Breast epithelium (tissue), 4 donors: ENCODE measurements at places on chromosomes 3 and 15.
A peak's percentile ranks its signal among the peaks of the same experiment; 100 is the strongest.

DNA sequence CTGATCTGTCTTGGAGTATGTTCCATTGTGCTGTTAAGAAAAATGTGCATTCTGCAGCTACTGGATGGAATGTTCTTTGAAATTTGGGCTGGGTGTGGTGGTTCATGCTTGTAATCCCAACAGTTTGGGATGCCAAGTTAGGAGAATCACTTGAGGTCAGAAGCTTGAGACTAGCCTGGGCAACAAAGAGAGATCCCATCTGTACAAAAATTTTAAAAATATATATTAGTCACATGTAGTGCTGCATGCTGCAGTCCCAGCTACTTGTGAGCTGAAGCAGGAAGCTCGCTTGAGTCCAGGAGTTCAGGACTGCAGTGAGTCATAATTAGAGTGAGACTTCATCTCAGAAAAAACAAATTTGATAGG lies 62.8 kb upstream of the PLSCR4 start:
- H3K27me3 ChIP-seq, result no peaks in the 10 kb centered on the region
- no peaks in the 10 kb centered on the region for H3K4me1 ChIP-seq
- H3K4me3 ChIP-seq, result no peak overlapping the region
- H3K36me3 ChIP-seq, result no peaks in the 10 kb centered on the region
- DNase-seq, result no peak
- no peak overlapping the region for H3K27ac ChIP-seq

DNA sequence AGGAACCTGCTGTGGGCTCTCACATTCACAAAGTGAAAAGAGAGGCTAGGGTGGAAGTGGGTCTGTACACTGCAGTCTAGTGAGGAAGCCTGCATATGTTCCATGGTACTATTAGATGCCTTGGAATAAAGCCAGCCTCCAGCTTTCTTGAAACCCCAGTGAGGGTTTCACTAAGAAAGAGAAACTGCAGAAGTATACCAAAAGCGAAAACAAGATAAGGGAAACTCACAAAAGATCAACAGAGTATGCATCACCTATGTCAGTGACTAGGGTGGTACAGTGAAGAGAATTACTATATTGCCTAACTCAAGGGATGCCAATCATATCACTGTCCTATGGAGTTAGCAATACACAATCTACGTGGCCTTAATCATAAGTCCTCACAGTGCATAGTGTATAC lies 212.5 kb upstream of the GADL1 start:
- H3K36me3 ChIP-seq, result no peaks in the 10 kb centered on the region
- H3K27ac ChIP-seq, result no peak overlapping the region
- H3K4me3 ChIP-seq, result no peak overlapping the region
- H3K4me1 ChIP-seq, result no peaks in the 10 kb centered on the region
- H3K27me3 ChIP-seq, result no peaks in the 10 kb centered on the region

DNA sequence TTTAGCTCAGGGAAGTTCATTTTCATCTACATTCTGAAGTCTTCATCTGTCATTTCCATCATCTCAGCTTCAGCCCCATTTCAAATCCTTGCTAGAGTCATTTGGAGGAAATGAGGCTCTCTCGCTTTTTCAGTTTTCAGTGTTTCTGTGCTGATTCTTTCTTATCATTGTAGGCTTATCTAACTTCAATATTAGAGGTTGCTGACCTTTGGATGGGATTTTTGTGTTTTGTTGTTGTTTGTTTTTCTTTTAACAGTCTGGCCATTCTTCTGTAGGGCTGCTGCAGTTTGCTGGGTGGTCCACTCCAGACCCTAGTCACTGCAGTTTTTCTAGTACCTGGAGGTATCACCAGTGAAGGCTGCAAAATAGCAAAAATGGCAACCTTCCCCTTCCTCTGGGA lies 8.6 kb downstream of the OR5H2 start:
- no peak for DNase-seq
- H3K27ac ChIP-seq, result no peak overlapping the region
- no peaks in the 10 kb centered on the region for H3K27me3 ChIP-seq
- no peaks in the 10 kb centered on the region for H3K36me3 ChIP-seq
- H3K4me1 ChIP-seq, result no peaks in the 10 kb centered on the region

GRCh38 chr3:48344867-48345507 lies 11.5 kb upstream of the SPINK8 start:
- H3K27me3 ChIP-seq, result no peaks in the 10 kb centered on the region
- no peaks in the 10 kb centered on the region for H3K36me3 ChIP-seq
- no peak for DNase-seq
- no peak overlapping the region for H3K27ac ChIP-seq
- H3K4me1 ChIP-seq, result no peaks in the 10 kb centered on the region
- no peak overlapping the region for H3K4me3 ChIP-seq

GRCh38 chr3:51937014-51937413 lies 4.7 kb downstream of the RRP9 start:
- H3K4me3 ChIP-seq, result no peak overlapping the region
- no peaks in the 10 kb centered on the region for H3K36me3 ChIP-seq
- no peaks in the 10 kb centered on the region for H3K4me1 ChIP-seq

GRCh38 chr3:124059580-124059979 lies 67.7 kb upstream of the ROPN1 start:
- no peak overlapping the region for H3K4me3 ChIP-seq
- no peak overlapping the region for H3K27ac ChIP-seq
- no peak for DNase-seq
- no peaks in the 10 kb centered on the region for H3K27me3 ChIP-seq
- no peaks in the 10 kb centered on the region for H3K36me3 ChIP-seq

GRCh38 chr3:170910542-170910941 lies 2.1 kb upstream of the EIF5A2 start:
- no peaks in the 10 kb centered on the region for H3K4me1 ChIP-seq
- H3K27me3 ChIP-seq, result no peaks in the 10 kb centered on the region
- no peak overlapping the region for H3K27ac ChIP-seq
- no peak overlapping the region for H3K4me3 ChIP-seq

- H3K27me3 ChIP-seq, result no peaks in the 10 kb centered on the region
- no peak overlapping the region for H3K27ac ChIP-seq
- H3K4me1 ChIP-seq, result no peaks in the 10 kb centered on the region
- DNase-seq, result no peak
Measured at GRCh38 chr3:139106013-139106932, 61.6 kb upstream of the PRR23C start.

DNA sequence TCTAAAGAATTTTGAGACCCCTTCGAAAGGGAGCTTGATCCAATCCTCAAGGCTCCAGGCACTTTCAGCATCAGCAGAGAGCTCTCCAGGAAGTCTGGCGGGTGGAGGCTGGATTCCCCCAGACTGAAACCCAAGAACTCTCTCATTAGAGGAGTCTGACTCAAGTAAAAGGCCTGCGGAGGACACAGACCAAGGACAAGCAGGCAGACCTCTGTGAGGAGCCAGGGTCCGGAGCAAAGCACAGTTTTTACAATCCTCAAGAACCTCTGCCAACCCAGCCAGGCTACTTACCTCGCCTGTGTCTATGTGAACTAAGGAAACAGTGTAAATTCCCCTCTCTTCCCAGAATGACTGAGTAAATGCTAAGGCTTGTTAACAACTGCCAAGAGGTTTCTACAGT lies 86.2 kb downstream of the FBN1 start:
- no peak overlapping the region for H3K4me3 ChIP-seq
- no peaks in the 10 kb centered on the region for H3K27me3 ChIP-seq
- no peaks in the 10 kb centered on the region for H3K36me3 ChIP-seq
- no peak for DNase-seq
- H3K27ac ChIP-seq, result peak overlapping the region; percentile 20

DNA sequence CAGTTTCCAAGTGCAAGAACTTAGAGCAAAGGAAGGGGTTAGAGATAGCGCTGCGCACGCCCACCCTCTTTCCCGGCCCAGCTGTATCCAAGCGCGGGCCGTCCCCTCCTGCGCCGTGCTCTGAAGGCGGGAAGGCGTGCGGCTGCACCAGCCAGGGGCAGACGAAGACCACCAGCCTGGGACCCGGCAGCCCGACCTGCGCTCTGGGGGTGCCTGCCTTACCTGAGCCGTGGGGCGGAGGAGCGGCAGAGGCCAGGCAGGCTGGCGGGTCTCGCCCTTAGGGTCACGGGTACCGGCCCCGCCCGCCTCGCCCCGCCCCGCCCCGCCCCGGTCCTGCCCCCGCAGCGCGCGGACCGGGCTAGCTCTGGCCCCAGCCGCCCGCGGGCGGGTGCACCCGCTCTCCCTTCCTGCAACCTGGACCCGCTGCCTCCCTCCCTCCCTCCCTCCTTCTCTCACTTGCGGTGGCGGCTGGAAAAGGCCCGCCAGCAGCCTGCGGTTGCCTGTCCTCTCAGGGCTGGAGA lies at the start of gene WDR72:
Gene WDR72 (minus strand): TSS at position 253 of the 521 bp plus-strand sequence. CDS start 26,514 bp downstream, outside the sequence.
- no peak within 1 kb of the TSS for H3K27ac ChIP-seq
- no peaks in the 10 kb centered on the region for H3K4me1 ChIP-seq
- no peaks in the 10 kb centered on the region for H3K27me3 ChIP-seq

DNA sequence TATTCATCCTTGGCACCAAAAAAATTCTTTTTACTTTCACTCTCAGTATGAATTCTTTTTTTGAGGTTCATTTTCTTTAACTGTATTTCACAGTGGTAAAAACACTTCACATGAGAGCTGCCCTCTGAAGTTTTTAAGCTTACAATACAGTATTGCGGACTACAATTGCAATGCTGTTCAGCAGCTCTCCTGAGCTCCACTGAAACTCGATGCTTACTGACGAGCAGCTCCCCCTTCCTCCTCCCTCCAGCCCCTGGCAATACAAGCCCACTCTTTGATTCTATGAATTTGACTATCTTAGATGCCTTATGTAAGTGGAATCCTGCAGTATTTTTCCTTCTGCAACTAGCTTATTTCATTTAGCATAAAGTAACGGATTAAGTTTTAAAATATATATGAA lies 183.4 kb downstream of the ADAMTS17 start:
- no peak for DNase-seq
- H3K27me3 ChIP-seq, result no peaks in the 10 kb centered on the region
- H3K36me3 ChIP-seq, result no peaks in the 10 kb centered on the region
- no peak overlapping the region for H3K27ac ChIP-seq
- no peak overlapping the region for H3K4me3 ChIP-seq

DNA sequence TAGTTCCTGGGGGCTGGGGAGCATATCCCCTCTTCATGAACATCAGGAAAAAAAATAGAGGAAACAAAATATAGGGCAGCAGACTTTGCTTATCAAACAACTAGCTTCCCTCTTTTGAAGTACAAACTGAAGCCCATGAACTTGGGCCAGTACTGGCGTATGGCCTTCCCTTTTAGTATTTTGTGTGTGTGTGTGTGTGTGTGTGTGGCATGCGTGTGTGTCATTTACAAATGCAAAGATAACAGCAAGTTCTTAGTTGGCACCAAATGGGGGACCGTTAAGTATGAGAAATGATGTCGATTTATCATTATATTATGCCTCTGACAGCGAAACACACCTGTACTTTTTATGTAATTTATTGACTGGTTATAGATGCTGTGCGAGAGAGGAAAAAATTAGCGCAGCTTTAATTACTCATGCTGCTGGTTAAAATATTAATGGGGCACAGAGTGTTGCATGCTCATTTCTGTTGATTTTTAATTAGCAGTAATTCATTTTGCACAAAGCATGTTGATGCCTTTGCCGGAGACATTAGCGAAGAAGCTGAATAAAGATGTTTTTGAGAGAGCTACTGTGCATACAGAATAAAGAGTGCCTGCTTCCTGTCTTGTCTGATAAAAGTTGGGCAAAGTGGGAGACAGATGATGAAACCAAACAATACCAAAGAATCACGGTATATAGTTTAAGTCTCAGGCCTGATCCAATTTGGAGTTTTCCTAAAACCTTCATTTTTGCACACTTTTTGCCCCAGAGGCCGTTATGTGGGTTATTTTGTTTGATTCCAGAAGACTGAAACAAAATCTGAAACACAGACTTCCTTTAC lies 297.1 kb downstream of the SATB1 start:
- H3K36me3 ChIP-seq, result no peaks in the 10 kb centered on the region
- no peak for DNase-seq
- H3K27ac ChIP-seq, result no peak overlapping the region
- H3K4me1 ChIP-seq, result no peaks in the 10 kb centered on the region
- no peaks in the 10 kb centered on the region for H3K27me3 ChIP-seq
- no peak overlapping the region for H3K4me3 ChIP-seq

GRCh38 chr3:58900386-58900785 lies 149.4 kb downstream of the CFAP20DC start:
- DNase-seq, result no peak
- no peak overlapping the region for H3K4me3 ChIP-seq
- no peaks in the 10 kb centered on the region for H3K27me3 ChIP-seq
- no peaks in the 10 kb centered on the region for H3K4me1 ChIP-seq

DNA sequence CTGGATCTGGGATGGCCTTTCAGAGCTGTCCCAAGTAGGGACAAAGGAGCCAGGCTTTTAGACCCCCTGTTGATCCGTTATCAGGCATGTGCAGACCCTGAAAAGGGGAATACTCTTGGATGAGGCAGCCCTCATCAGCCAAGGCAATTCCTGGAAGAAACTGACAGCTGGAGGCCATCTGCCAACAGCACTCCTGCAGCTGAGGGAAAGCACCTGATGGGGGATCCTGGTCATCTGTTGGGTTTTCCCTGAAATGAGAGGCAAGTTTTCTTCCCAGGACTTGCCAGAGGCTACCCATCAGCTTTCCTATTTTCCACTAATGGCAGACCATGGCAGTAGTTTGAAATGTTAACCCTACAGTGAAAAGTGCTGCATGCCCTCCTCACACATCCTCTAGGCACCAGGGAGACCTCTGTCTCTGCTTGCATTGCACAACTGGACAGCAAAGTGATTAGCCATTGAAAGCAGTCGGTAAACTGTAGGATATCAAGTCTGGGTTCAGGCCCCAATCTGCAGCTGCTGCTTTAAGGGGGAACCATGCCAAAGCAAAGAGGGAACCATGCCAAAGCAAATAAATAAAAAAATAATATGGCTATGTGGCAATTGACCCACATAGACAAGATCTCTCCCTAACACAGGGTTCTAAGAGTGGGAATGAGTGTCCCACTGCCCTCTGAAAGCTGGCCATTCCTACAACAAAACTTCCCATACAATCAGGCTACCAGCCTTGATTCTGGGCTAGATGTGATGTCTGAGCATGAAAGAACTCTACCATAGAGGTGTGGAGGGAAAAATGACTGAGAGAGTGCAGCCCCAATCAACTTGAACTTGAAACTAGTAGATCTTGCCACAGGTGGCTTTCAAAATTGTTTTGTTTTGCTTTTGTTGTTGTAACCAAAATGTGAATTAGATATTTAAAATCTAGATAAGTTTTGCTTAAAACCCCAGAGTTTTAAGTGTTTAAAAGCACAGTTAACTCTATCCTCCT lies 232.0 kb upstream of the STT3B start:
- H3K4me3 ChIP-seq, result no peak overlapping the region
- H3K27me3 ChIP-seq, result no peaks in the 10 kb centered on the region
- H3K36me3 ChIP-seq, result no peaks in the 10 kb centered on the region
- no peak for DNase-seq

- no peaks in the 10 kb centered on the region for H3K4me1 ChIP-seq
- H3K36me3 ChIP-seq, result no peaks in the 10 kb centered on the region
- no peak overlapping the region for H3K4me3 ChIP-seq
- no peak for DNase-seq
- no peaks in the 10 kb centered on the region for H3K27me3 ChIP-seq
Measured at GRCh38 chr3:101950985-101951733, 101.8 kb downstream of the NFKBIZ start.

DNA sequence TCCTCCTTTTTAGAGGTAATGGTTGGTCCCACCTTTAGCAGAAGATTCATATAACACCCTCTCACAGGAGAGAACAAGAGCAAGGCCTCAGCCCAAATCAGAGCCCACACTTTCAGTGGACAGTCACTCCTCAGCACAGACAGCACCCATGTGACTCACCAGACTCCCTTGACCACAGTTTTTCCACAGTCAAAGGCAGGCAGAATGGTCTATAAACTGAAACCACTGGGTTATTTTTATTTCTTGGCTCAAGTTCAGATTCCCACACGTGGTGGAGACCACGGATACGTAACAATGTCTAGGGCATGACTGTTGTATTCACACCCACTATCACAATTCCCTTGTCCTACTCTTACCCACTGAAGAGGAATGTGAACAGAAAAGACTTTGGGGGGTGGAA lies 237.8 kb upstream of the UBE2E1 start:
- no peaks in the 10 kb centered on the region for H3K27me3 ChIP-seq
- no peak for DNase-seq
- H3K36me3 ChIP-seq, result no peaks in the 10 kb centered on the region
